Activated T-helper 1 cell treated with anti-CD3 and anti-CD28 coated beads, Interleukin-2, amount 50 U/mL, for 16 hours (primary cell): ENCODE measurements at places on chromosomes 7 and 10.

DNA sequence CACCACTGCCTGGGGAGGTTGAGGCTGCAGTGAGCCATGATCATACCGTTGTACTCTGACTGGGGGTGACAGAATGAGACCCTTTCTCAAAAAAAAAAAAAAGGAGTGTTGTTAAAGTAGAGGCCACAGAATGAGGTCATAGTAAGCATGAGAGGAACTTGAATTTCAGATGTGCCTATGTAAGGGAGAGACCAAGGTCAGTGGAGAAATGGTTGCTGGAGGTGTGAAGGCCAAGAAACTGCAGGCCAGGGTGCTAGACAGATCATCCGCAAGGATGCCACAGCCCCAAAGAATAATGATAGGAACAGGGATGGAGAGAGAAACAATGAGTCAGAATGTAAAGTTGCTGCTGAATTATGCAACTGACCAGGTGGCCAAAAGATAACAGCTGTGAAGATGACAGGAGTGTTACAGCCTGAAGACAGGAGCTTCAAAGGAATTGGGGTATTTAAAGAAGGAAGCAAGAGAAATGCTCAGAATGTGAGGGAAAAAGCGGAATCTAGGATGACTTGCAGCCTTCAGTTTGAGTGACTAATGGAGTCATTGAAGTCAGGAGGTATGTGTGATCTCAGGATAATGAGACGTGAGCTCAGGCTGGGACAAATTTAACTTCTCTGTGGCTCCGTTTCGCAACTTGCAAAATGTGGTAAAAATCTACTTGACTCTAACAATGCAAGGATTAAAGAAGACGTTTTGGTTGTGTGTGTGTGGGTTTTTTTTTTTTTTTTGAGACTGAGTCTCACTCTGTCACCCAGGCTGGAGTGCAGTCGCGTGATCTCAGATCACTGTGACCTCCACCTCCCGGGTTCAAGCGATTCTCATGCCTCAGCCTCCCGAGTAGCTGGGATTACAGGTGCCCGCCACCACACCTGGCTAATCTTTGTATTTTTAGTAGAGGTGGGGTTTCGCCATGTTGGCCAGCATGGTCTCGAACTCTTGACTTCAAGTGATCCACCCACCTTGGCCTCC lies 22.2 kb downstream of the TYW1B start:
- no peak for DNase-seq

GRCh38 chr7:158374146-158374545 lies 213.5 kb downstream of the PTPRN2 start:
- no peak for DNase-seq

DNA sequence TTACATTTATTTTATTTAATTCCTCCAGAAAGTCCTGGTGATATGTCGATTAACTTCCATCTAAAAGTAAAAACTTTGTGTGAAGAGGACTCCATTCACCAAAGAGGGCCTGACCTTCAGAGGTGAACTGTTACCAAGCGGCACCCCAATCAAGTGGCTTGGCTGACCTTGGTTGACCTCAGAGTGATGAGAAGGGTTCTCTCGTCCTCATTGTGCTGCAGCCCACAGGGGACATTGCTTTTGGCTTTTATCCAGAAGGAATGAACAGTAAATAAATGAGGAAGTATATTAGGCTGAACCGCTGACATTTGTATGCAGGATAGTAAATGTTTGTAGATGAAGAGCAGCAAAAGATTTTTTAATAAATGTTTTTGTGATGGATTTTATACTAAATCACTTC lies 172.4 kb upstream of the MKI67 start:
- DNase-seq, result no peak

GRCh38 chr7:78198756-78199155 lies 400.2 kb downstream of the PHTF2 start:
- no peak for DNase-seq

GRCh38 chr10:113171662-113172061 lies 221.6 kb downstream of the TCF7L2 start:
- DNase-seq, result no peak
